Stimulated activated CD4-positive, alpha-beta T cell treated with anti-CD3 and anti-CD28 coated beads, Interleukin-2, amount 100 ng/mL, for 24 hours (primary cell): ENCODE measurements at places on chromosomes 2 and 18.

GRCh38 chr2:216285701-216286100 lies 86.6 kb downstream of the MARCHF4 start:
- no peak for DNase-seq

GRCh38 chr2:113216891-113217454 lies 43.2 kb downstream of the PSD4 start:
- no peak for DNase-seq

GRCh38 chr2:60440079-60440766 lies 113.2 kb downstream of the BCL11A start:
- no peak for DNase-seq

DNA sequence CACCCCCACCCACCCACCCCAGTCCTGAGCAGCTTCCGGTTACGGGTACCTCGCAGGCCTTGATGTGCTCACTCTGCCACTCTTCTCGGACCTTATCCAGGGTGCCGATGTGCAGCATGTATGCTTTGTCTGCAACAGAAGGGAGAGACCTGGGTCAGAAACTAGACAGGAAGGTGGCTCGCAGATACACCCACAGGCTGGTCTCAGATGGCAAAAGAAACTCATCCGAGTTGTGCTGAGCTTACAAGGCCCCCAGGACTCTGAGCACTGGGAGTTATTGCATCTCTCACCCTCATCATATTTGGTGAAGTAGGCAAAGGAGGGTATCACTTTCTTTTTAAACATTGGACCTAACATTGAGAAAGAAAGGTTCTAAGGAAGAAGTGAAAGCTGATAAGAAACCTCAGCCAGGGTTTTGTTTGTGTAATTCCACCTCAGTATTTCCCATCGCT lies 30.6 kb upstream of the EPG5 start:
- peak; percentile 38 for DNase-seq

GRCh38 chr2:138267161-138267901 lies 234.2 kb upstream of the SPOPL start:
- no peak for DNase-seq

DNA sequence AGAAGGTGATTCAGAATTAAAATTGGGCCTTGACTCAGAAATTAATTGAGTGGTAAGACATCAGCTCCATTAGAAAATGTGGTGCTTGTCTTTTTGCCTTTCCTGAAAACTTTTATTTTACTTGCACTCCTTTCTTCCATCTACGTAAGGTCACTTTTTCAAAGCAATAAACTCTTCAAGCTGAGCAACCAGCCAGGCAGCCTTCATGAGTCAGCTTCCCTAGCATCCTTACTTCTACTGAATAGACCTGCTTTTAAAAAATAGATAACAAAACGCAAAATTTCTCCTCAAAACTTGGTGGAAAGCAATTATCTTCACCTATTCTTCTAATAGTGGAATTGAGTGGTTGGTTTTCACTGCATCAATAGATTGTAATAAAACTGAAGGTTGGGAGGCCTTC lies 504.2 kb downstream of the ARHGAP15 start:
- no peak for DNase-seq

DNA sequence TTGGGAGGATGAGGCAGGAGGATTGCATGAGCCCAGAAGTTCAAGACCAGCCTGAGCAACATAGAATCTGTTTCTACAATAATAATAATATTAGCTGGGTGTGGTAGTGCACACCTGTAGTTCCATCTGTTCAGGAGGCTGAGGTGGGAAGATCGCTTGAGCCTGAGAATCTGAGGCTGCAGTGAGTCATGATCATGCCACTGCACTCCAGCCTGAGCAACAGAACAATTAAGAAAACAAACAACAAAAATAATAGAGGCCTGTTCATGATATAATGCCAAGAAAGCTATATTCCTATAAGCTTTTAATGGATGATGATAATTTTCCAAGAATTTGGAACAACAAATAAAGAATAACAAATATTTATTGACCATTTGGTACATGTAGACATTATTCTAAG lies 6.9 kb upstream of the CCBE1 start:
- DNase-seq: no peak

DNA sequence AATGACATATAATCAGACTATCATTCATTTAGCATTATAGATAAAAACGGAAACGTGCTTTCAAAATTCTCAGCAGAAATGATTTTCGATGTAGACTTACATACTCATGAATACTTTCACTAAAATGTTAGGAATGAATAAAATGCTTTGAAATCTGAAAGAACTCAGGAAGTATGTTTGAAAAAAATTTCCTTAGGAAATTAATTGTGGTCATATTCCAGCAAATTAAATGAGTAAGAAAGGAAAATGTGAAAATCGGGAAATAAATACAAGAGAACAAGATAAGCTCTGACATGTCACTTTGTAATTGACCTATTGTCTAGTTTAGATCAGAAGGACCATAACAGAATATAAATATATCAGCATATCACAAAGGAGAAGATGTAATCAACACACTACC lies 981.0 kb upstream of the CDH2 start:
- DNase-seq: no peak

- DNase-seq: peak; percentile 69
Observed at GRCh38 chr2:65055422-65056214, 598 bp upstream of the CEP68 start.

GRCh38 chr2:26534865-26535662 lies 57.1 kb upstream of the OTOF start:
- no peak for DNase-seq

- DNase-seq: no peak
Observed at GRCh38 chr18:11042247-11042646, 107.1 kb downstream of the PIEZO2 start.

DNA sequence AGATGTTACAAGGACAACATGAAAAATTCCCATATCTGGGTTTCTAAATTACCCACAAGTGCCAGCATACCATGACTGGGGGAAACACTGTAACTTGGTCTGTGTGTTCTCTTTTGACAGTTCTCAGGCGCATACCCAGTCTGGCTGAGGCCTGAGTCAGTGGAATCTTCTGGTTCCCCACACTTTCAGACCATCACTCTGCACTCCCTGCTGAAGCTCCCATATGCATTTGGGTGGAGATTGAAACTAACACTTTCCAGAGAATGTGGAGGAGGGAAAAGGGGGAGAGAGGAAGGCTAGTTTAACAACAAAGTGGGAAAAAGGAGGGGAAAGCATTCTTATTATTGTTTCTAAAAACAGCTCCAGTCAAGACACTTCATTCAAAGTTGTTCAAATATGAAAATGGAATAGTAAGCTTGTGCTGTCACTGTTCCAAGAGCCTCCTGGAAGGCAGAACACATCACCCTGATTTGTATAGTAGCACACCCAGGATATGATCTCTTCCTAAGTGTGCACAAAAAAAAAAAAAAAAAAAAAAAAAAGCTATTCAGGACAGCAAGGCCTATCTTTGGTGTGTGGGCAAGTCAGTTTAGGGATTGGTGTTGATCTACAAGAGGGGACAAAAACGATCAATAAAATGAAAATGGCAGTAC lies 48.1 kb upstream of the CTIF start:
- DNase-seq: no peak

- DNase-seq: no peak
Observed at GRCh38 chr2:143489145-143489544, 359.9 kb downstream of the ARHGAP15 start.

- DNase-seq: no peak
Observed at GRCh38 chr18:56173542-56174220, 464.7 kb downstream of the TXNL1 start.

DNA sequence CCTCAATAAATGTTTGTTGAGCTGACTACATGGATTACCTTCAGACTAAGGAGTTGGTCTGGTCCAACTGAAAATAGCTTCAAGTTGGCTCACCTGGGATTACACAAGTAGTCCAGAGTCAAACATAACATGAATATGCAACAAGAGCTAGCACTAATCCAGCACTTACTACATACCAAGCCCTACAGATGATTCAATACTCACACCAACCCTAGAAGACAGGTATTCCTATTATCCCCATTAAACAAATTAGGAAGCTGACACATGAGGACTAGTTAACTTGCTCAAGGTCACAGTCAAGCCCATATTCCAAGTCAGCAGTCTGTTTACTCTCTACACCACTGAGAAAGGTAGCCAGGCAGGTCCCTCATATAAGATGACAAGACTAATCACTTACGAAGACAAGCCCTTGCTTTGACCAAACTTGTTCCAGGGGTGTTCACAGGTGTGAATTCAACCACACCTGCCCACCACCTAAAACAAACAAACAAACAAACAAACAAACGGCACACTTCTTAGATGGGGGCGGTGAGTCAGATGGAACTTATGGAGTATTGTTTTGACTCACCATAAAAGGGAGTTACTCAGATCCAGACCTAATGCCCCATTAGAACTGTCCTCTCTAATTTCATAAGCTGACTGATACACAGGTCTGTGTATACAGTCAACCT lies 29.1 kb downstream of the TMEM131 start:
- no peak for DNase-seq

DNA sequence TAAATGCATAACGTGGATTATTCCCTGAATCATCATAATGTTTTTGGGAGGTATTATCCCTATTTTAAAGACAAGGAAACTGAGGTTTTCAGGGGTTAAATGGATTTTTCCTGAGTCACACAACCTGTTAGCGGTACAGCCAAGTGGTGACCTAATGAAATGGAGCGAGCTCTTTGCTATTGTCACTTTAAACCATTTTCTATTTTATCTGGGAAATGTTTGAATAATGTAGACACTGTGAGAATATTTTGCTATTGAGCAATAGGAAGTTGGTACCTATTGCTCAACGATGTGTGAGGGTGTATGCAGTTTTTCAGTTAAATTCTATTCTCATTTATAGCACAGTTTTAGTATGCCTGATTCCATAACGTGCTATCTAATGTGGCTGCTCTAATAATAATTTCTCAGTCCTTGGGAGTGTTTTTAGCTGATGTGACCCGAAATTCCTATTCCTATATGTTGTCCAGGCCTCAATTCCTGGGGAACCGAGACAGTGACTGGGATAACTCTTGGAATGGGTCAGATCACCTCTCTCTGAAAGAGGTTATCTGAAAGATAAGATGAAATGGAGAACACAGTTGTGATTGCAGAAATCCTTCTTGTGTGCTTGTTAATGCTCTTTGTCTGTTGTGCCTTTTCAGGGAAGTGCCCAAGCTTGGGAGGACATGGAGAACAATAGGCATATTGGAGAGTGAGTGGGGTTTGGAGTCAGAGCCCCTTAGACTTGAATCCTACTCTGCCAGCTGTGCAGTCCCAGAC lies 38.4 kb downstream of the ABCB11 start:
- no peak for DNase-seq

- DNase-seq: no peak
Observed at GRCh38 chr2:149828520-149829210, 241.1 kb upstream of the MMADHC start.

- no peak for DNase-seq
Observed at GRCh38 chr2:167697194-167697593, 550.2 kb downstream of the STK39 start.

- peak; percentile 61 for DNase-seq
Observed at GRCh38 chr18:79964330-79965118, at the start of gene HSBP1L1. HSBP1L1 (plus strand) TSS chr18:79964643; CDS start chr18:79964736, 93 bp downstream.

- DNase-seq: no peak
Observed at GRCh38 chr18:22302144-22302543, 115.6 kb downstream of the CTAGE1 start.
